ENCODE measurements at places on chromosomes 11 and 22.

DNA sequence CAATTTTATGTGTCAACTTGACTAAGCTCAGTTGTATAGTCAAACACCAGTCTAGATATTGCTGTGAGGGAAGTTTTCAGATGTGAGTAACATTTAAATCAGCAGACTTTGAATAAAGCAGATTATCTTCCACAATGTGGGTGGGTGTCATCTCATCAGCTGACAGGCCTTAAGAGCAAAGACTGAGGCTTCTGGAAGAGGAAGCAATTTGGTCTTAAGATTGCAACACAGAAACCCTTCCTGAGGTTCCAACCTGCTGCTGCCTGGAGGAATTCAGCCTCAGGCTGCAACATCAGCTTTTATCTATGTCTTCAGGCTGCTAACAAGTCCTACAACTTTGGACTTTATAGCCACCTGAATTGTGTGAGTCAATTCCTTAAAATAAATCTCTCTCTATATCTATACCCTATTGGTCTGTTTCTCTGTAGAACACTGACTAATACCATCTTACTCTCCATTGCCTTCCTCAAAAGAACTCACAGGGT, 277.2 kb upstream of the PLET1 start:
- H3K27me3 ChIP-seq, result no peaks in the 10 kb centered on the region
- DNase-seq, result no peak
- H3K36me3 ChIP-seq, result no peaks in the 10 kb centered on the region
- peaks cover 14% of the 10 kb centered on the region for H3K4me1 ChIP-seq
- H3K27ac ChIP-seq, result no peak overlapping the region

DNA sequence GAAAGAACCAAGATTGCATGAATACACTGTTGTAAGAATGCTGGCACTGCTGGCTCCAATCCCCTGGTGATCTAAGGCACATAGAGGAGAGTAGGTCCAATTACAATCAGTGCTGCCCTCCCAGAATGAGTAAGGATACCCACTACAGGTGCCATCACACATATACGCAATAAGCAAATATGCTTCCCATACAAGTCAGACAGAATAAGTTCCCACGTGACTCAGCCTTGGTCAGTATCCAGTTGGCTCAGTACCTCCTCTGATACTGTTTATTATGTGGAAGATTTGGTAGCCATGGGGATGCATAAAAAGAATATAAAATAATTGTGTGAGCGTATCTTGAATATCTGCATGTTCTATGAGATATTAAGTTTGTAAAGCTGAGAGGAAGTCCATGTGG, 8.9 kb upstream of the OR2D3 start:
- H3K27ac ChIP-seq, result no peak overlapping the region
- H3K36me3 ChIP-seq, result no peaks in the 10 kb centered on the region

DNA sequence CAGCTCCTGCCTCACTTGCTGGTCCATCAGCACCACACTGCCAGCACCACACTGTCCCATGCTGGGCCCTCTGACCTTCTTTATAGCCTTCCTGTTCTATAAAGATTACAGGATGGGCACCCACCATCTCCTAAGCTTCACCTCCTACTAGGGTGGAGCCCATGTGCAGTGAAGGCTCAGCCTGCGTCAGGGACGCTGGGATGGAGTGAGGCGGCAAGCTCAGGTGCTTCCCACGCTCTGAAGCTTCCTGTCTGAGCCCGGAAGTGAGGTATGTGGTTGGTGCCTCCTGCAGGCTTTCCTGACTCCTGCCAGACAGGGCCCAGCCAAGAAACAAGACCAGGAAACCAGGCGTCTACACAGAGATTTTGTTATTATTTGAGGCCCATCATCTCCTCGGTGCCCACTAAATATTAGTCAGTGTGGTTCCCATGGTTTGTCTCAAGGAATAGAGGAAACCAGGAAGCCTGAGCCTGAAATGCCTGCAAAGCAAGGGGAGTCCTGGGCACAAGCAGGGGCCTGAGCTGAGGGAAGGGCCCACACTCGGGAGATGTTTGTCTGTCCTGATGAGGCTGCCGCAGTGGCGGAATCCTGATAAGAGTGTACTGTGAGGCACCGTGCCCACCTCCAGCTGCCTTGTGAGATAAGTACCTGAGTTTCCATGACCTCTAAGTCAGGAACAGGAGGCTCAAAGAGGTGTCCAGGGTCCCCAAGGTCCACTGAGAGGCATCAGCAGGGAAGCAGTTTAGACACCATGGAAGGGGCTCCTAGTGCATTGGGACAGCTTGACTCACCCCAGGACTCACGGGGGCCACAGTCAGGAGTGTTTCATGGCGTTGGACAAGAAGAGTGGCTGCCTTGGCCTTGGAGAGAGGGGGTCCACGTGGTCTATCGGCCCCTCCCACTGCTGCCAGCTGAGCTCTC, 22.0 kb downstream of the RSPH14 start:
- peak; percentile 56 for DNase-seq
- no peak overlapping the region for H3K4me3 ChIP-seq
- no peaks in the 10 kb centered on the region for H3K27me3 ChIP-seq
- H3K4me1 ChIP-seq, result peaks cover 27% of the 10 kb centered on the region

DNA sequence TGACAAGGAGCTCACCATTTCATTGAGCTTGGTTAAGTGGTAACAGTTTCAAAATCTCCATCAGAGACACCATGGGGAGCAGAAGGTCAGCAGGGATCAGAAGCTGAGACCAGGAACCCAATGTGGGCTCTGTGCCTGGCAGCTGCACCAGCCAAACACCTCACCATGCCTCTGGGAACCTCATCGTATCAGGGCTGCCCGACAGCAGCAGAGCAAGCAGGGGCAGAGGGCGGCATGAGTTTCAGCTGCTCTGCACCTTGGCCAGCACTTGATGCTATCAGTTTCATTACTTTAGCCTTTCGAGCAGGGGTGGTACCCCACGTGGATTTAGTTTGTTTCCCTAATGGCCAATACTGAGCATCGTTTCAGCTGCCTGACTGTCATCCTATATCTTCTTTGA, 77.8 kb downstream of the DGCR2 start:
- no peaks in the 10 kb centered on the region for H3K4me1 ChIP-seq
- H3K27ac ChIP-seq, result no peak overlapping the region
- no peak overlapping the region for H3K4me3 ChIP-seq
- no peaks in the 10 kb centered on the region for H3K27me3 ChIP-seq
- DNase-seq, result no peak
- peaks cover 19% of the 10 kb centered on the region for H3K36me3 ChIP-seq

DNA sequence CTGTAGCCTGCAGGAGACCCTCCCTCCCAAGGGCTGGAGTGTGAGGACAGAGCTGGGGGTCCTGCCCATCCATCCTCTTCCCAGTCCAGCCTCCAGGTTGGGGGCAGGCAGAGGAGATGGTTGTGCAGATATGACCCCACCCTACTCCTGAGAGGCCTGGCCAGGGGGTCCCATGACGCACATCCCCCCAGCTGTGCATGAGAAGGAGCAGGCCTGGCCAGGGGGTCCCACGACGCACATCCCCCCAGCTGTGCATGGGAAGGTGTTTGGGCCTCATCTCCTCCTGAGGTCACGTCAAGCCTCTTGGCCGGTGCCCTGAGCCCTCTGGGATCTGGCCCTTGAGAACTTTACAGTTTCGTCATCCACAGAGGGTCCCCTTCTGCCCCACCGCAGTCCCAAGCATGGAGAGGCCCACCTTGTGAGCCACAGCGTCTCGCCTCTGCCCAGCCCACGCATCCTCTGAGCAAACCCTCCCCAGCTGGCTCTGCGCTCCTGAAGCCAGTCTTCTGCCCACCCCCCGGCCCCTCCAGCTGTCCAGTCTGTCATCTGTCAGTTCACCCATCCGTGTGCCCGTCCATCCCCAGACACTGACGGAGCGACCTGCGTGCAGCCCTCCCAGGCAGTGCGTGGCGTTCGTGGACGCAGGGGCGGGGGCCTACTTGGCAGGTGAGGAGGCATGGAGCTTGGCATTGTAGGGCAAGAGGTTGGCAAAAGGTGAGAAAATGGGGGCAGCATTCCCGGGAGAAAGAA, 2.3 kb downstream of the ANO9 start:
- no peaks in the 10 kb centered on the region for H3K36me3 ChIP-seq
- H3K4me1 ChIP-seq, result no peaks in the 10 kb centered on the region
- H3K27me3 ChIP-seq, result no peaks in the 10 kb centered on the region
- no peak for DNase-seq
- H3K27ac ChIP-seq, result no peak overlapping the region

- no peak overlapping the region for H3K4me3 ChIP-seq
- no peak for DNase-seq
- no peaks in the 10 kb centered on the region for H3K27me3 ChIP-seq
- H3K36me3 ChIP-seq, result no peaks in the 10 kb centered on the region
- no peak overlapping the region for H3K27ac ChIP-seq
Measured at GRCh38 chr22:26045860-26046259, 123.4 kb upstream of the SEZ6L start.

DNA sequence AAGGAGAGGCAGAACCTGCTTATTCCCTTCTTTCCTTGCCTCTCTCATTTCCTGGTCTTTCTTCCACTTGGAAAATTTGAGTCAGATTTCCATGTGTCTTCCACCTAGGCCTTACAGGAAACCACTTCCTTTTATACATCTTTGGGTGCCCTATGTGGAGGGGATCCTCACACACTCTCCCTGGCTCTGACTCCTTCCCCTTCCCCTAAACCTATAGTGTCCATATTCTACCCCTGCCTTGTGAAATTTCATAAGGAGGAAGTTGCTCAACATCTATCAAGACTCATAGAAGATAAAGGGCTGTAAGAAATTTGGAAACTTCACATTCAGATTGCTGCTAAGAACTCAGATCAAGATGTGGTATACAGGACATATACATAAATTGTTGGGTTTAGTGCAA, 20.4 kb downstream of the TUG1 start:
- H3K27me3 ChIP-seq, result no peaks in the 10 kb centered on the region
- no peaks in the 10 kb centered on the region for H3K36me3 ChIP-seq
- H3K4me1 ChIP-seq, result no peaks in the 10 kb centered on the region
- no peak overlapping the region for H3K27ac ChIP-seq

DNA sequence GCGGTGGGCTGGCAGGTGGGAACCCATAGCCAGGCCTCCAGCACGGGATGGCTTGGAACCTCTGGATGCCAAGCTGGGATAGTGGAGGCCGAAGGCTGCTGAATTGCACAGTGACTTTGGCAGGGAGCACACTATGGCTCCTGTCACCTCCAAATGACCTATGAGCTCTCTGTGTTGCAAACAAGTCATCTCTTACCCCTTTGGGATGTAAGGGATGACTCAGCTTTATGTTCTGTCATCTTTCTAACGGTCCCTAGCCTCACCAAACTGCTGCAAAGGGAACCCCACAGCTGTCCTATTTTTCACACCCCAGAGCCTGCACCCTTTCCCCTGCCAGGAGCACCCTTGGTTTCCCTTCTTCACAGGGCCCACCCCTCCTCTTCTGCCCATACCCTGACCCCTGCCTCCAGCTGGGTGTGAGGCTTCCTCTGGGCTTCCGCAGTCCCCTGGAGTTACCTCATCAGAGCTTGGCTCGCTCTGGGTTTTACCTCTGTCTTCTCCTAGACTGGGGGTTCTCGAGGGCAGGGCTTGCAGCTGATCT, 2.7 kb upstream of the SCUBE1 start:
- H3K27me3 ChIP-seq, result no peaks in the 10 kb centered on the region
- H3K4me1 ChIP-seq, result peaks cover 5% of the 10 kb centered on the region
- H3K36me3 ChIP-seq, result no peaks in the 10 kb centered on the region

DNA sequence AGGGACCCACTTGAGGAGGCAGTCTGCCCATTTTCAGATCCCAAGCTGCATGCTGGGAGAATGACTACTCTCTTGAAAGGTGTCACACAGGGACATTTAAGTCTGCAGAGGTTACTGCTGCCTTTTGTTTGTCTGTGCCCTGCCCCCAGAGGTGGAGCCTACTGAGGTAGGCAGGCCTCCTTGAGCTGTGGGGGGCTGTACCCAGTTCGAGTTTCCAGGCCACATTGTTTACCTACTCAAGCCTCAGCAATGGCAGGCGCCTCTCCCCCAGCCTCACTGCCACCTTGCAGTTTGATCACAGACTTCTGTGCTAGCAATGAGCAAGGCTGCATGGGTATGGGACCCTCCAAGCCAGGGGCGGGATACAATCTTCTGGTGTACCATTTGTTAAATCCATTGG, 126.0 kb downstream of the OR4A5 start:
- H3K36me3 ChIP-seq, result no peaks in the 10 kb centered on the region
- H3K4me3 ChIP-seq, result no peak overlapping the region
- H3K27me3 ChIP-seq, result no peaks in the 10 kb centered on the region
- H3K4me1 ChIP-seq, result no peaks in the 10 kb centered on the region

GRCh38 chr11:31764766-31765165, 46.4 kb downstream of the PAX6 start:
- H3K27me3 ChIP-seq, result no peaks in the 10 kb centered on the region
- H3K4me1 ChIP-seq, result no peaks in the 10 kb centered on the region
- no peaks in the 10 kb centered on the region for H3K36me3 ChIP-seq
- DNase-seq, result no peak

GRCh38 chr11:132311703-132312102, 941.3 kb downstream of the NTM start:
- H3K4me3 ChIP-seq, result no peak overlapping the region
- no peaks in the 10 kb centered on the region for H3K36me3 ChIP-seq
- no peaks in the 10 kb centered on the region for H3K4me1 ChIP-seq
- no peaks in the 10 kb centered on the region for H3K27me3 ChIP-seq
- no peak overlapping the region for H3K27ac ChIP-seq

GRCh38 chr11:34748036-34748435, 127.1 kb downstream of the EHF start:
- H3K4me1 ChIP-seq, result no peaks in the 10 kb centered on the region
- no peak overlapping the region for H3K4me3 ChIP-seq
- no peak overlapping the region for H3K27ac ChIP-seq
- H3K27me3 ChIP-seq, result no peaks in the 10 kb centered on the region
- DNase-seq, result no peak

DNA sequence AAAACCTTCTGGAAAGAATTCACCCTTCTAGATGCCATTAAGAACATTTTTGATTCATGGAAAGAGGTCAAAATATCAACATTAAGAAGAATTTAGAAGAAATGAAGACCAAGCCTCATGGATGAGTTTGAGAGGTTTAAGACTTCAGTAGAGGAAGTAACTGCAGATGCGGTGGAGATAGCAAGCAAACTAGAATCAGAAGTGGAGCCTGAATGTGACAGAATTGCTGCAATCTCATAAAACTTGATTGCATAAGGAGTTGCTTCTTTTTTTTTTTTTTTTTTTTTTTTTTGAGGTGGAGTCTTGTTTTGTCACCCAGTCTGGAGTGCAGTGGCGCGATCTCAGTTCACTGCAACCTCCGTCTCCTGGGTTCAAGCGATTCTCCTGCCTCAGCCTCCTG, 51.6 kb downstream of the MS4A13 start:
- no peak overlapping the region for H3K27ac ChIP-seq
- no peaks in the 10 kb centered on the region for H3K27me3 ChIP-seq
- DNase-seq, result no peak
- H3K4me3 ChIP-seq, result no peak overlapping the region
- peaks cover 16% of the 10 kb centered on the region for H3K4me1 ChIP-seq
